ENCODE measurements at places on chromosomes 1 and 21.

DNA sequence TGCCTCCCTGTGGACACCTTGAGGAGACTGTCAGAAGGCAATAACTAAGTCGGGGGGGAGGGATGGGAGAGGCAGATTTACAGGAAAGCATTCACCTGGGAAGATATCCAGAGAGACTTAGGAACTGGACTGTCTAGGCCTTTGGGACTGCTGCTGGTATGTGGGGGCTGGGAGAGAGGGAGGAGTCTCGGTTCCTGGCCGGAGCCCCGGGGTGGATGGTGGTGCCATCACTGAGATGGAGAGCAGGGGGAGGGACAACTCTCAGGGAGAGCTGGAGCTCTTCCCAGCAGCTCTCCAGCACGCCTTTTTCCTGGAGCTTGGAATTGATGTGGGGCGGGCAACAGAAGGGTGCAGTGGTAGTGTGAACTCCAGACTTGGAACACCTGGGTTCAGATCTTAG, 22.1 kb downstream of the PTPRF start:
- no peak for DNase-seq

- no peak for DNase-seq
These were observed 140.3 kb upstream of the VANGL1 start for GRCh38 chr1:115501476-115501875.

- no peak for DNase-seq
These were observed 23.5 kb upstream of the C1orf174 start for GRCh38 chr1:3923378-3924185.

- DNase-seq: no peak
These were observed 8.1 kb upstream of the ADCY10 start for GRCh38 chr1:167922023-167922422.

GRCh38 chr1:111556325-111557037, 53.0 kb upstream of the ADORA3 start:
- no peak for DNase-seq

Measured in stimulated activated CD4-positive, alpha-beta T cell treated with anti-CD3 and anti-CD28 coated beads, Interleukin-1b, Interleukin-23, amount 100 ng/mL, for 1 hour (primary cell).